AML-193 (cell line): ENCODE measurements at places on chromosomes 2 and 18.

GRCh38 chr2:237393523-237393922 lies 20.4 kb downstream of the COL6A3 start:
- no peak for DNase-seq

DNA sequence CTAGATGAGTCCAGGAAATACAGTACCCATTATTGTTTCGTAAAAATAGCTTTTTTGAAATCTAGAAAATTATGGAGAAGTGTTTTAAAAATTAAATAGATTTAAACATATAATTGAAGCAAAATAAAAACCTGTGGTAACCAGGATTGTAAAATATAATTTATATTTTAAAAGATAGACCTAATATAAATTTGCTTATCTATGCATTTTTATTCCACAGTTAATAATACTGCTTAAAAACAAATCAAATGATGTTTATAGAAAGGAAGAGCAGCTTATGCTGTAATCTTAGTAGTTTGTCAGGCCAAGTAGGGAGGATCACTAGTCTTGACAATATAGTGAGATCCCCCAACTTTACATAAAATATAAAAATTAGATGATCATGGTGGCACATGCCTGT lies 388.9 kb upstream of the CNTNAP5 start:
- no peak for DNase-seq

GRCh38 chr2:229572507-229573271 lies 141.7 kb downstream of the DNER start:
- DNase-seq, result no peak

- DNase-seq, result no peak
Measured at GRCh38 chr2:168134485-168134884, 112.9 kb downstream of the STK39 start.

- DNase-seq, result no peak
Measured at GRCh38 chr2:235230821-235231601, 262.8 kb upstream of the AGAP1 start.

DNA sequence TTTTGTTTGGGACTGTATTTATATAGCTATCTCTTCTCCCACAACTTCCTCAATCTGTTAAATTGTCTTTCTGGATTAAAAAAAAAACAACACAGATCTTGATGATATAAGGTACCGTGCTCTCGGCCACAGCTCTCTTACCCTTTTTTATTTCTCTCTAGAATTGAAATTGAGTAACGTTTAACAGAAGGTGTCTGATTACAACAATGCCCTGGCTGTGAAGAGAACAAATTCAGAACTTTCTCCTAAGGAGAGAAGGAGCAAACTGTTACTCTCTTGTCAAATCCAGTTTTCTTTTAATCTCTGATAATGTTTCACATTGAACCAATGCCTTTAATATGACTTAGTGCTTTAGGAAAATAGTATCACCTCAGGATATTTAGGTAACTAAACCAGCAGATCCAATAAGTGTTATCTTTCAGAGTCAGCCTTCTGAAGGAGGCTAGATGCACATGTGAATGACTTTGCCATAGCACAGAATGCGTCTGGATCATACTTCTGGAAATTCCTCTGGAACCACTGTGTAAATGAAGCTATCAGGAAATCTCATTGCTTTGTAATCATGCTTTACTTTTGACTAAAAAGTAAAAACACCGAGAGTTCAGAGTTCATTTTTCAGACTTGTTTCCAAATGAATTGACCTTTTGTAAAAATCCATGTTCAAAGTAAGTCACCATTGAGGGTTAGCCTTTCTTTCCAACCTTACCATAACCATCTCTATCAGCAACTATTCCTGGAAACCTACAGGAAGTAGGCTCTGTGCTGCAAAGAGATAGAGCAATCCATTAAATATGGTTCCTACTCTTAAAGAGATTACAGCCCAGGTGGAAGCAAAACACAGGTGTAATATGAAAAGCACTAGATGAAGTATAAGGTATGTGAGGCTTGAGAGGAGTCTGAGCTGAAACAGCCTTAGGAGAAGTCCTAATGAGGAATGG lies 147.0 kb upstream of the OSR1 start:
- no peak for DNase-seq

DNA sequence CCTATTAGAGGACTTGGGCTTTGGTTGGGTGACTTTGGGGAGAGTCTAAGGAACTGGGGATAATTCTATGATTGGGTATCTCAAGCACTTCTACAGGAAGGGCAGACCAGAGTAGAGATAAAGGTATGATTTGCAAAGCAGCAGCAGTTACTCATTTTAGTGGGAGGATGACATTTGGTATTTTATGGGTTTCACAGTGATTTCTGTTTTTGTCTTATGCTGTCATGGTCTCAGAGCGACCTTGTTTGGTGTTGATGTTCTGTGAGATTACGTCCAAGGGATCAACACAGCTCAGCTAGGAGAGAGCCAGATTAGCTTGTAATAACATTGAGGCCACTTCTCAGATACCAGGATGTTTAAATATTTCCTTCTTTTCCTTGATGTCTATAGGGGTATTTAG lies 18.2 kb downstream of the TTR start:
- no peak for DNase-seq

- no peak for DNase-seq
Measured at GRCh38 chr2:46644690-46645385, 165.5 kb downstream of the TMEM247 start.

- no peak for DNase-seq
Measured at GRCh38 chr18:75545189-75545588, 117.7 kb upstream of the SMIM21 start.
